Natural killer cell (primary cell): ENCODE measurements at places on chromosomes 2 and 18. TPM values are rescaled to one million over a fixed set of nuclear protein-coding genes. Genes with fewer than 3 reads are reported as not detected.
A peak's percentile ranks its signal among the peaks of the same experiment; 100 is the strongest.

CRYGC gene
- total RNA-seq, result not detected

PCARE gene
- total RNA-seq, result not detected

LCT gene
- not detected for total RNA-seq

OLA1 gene
- 43.9 TPM for total RNA-seq

STAM2 gene
- 19.2 TPM for total RNA-seq

SERPINB13 gene
- total RNA-seq, result not detected

SULT6B1 gene
- total RNA-seq, result not detected

MDH1B gene
- not detected for total RNA-seq

NCKAP1 gene
- 10.4 TPM for total RNA-seq

CD28 gene
- total RNA-seq, result 3.5 TPM

KRCC1 gene
- 9.0 TPM for total RNA-seq

PDE11A gene
- not detected for total RNA-seq

PKDCC gene
- 0.50 TPM for total RNA-seq

GPR155 gene
- total RNA-seq, result 11.4 TPM

ZSWIM2 gene
- not detected for total RNA-seq

ASTL gene
- 5.5 TPM for total RNA-seq

UPP2 gene
- total RNA-seq, result not detected

LYG1 gene
- total RNA-seq, result 4.0 TPM

GRCh38 chr2:132623096-132623839 is 46.7 kb downstream of the LYPD1 start:
- DNase-seq, result no peak

DNA sequence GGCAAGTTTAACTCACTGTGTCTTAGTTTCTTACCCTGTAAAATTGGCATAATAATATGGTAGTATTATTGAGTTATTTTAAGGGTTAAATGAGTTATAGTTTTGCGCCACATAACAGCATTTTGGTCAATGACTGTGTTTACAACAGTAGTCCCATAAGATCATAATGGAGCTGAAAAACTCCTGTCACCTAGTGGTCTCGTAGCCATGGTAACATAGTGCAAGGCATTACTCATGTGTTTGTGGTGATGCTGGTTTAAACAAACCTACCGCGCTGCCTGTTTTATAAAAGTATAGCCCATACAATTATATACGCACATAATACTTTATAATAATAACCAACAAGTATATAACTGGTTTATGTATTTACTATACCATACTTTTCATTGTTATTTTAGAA is 15.8 kb downstream of the UNC80 start:
- no peak for DNase-seq

DNA sequence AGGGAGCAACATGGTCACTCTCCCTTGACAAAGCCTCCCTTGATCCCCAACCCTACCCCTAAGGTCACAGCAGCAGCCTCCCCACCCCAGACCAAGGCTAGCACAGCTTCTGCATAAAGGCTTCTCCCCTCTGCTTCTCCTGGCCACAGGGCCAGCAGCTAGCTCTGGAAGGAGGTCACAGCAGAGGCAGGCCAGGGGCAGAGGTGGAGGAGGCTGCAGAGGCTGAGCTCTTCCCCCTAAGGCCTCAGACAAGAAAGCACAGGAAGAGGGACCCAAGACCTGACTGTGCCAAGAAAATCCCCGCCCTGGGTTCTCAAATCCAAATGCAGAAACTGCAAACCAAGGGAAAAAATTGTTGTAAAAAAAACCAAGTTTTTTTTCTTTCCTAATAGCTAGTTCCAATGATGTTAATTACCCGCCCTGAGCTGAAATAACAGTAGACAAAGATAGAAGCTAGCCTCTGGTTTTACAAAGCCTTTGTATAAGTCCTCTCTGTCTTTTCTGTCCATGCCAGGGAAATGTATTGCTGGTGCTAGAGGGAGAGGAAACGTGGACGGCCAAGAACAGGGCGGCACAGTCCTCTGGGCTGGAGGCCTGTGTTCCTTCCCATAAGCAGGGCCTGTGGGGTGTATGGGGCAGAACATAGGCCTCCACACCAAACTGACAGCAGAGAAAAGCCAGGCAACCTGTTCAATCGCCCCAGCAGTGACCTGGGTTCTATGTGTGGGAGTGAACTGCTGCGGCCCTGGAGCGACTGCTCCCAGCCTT is 79.5 kb downstream of the POLR1A start:
- DNase-seq, result no peak

DNA sequence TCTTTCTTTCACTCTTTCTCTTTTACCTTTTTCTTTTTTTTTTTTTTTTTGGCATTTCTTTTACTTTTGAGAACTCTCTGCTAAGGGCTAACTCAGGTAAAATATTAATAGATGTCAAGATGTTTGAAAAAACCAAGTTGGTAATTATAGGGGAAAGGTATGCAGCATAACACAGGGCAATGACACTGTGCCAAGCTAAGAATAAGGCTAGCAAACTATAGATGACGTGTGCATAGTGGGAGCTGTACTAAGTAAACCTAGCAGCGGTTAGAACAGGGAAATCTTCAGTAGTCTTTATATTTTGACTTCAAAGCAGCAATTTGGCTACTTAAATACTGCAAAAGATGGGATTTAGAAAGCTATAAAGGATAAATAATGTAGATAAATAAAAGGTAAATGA is 415.4 kb upstream of the RGPD4 start:
- no peak for DNase-seq

DNA sequence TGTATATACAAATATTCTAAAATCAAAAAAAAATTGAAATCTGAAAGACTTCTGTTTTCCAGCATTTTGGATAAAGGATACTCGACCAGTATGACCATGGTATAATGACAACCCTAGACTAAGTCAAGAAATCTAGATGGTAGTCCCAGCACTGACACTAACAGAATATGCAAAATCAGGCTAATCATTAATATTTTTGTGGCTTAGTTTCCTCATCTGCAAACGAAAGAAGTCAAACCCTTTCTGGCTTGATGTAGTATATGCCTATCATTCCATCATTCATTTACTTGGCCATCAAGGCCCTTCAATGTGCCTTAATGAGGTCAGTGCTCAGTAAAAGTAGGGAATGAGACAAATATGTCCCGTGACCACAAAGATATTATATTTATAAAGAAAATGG is 83.5 kb downstream of the NCKAP5 start:
- no peak for DNase-seq

- DNase-seq, result no peak
These were observed 42.1 kb downstream of the NIFK start for GRCh38 chr2:121694398-121695170.

DNA sequence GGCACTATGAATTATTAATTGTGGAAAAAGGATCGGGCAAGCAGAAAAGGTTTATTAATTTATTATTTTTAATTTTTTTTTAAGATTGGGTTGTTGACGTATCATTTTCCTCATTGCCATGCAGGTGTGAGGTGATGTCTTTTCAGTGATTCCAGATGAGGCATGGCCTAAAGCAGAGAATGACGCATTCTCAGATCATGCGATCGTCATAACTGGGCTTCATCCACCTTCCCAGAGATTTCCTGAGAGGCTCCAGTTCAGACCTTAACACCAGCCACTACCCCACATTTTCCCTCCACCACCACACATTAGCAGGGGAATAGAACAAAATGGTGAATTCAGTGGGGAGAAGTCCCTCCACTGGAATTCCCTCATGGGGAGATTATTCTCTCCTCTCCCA is 518.4 kb upstream of the SPHKAP start:
- DNase-seq, result no peak

- DNase-seq, result no peak
These were observed 10.4 kb downstream of the HRH4 start for GRCh38 chr18:24470805-24471204.

DNA sequence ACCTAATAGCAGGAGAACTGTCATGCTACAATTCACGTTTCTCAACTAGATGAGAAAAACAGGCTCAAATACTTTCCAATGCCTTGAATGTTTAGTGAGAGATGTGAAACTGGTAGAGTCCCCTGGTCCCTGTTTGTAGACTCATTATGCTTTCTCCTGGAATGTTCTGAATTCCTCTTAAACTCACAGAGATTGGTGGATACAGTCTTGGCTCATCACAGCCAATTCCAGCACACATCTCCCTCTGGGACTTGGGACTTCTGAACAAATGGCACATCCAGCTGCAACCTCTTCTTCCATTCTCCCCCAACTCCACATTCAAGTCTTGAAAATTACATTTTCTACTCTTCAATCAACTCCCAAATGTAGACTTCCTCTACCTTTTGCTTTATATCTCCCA is 58.4 kb upstream of the NT5C1B start:
- no peak for DNase-seq

- DNase-seq, result no peak
These were observed 122.3 kb downstream of the MEMO1 start for GRCh38 chr2:31888550-31888949.

- DNase-seq, result no peak
These were observed 92.7 kb downstream of the CSRNP3 start for GRCh38 chr2:165562233-165562632.

- DNase-seq, result peak; percentile 15
These were observed 9.6 kb upstream of the DPYSL5 start for GRCh38 chr2:26838121-26838906.

- no peak for DNase-seq
These were observed 880.6 kb upstream of the ID2 start for GRCh38 chr2:7801212-7801611.

DNA sequence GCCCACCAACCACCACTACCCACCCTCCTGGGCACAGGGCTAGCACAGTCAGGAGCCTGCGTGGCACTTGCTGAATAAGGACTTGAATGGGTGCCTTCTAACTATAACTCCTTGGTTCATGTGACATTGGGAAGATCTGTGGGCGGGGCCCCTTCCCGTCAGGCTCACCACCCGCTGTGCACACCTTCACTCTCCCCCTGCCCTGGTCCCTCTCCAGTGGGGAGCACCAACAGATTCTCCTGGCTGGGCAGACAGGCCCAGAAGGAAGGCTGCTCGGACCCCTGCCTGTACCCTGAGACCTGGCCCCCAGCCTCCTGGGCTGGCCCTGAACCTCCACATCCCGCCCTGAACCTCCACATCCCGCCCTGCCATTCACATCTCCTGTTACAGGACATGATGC is 33.4 kb upstream of the POMC start:
- DNase-seq, result no peak

GRCh38 chr18:48955830-48956261 is 5.1 kb upstream of the SMAD7 start:
- DNase-seq, result no peak

GRCh38 chr18:22485808-22486244 is 68.1 kb upstream of the CTAGE1 start:
- no peak for DNase-seq

DNA sequence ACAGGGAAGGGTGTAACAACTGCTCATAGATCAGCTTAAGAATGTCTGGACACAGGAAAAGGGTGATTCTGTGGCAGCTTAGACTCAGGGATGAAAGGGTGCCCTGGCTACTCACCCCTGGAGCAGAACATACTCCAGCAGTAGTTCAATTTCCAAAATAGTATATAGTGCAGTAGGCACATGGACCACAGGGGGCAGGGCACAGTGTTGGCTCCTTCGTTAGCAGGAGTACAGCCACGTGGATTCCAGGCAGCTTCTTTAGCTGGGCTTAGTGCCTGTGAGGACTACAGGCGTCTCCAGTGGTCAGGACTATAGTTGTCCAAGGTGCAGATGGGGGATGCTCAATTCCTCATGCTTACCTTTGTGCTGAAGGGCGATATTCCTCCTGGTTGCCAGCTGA is 277.5 kb upstream of the DDX18 start:
- no peak for DNase-seq

GRCh38 chr2:102449370-102449974 is 23.6 kb upstream of the SLC9A4 start:
- peak; percentile 55 for DNase-seq

DNA sequence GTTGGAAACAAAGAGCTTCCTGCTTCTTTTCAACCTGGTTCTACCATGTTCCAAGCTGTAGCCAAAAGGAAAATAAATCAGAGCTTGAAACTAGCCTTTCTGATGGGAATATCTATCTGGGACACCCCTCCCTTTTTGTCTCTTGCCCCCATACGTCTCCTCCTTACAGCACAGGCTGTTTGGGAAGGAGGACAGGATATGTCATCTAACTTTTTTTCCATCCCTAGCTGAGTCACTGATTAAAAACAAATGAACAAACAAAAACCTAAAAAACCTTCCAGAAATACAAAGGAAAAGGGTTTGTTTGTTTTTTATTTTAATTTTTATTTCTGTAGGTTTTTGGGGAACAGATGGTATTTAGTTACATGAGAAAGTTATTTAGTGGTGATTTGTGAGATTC is 151.6 kb downstream of the FAM210A start:
- no peak for DNase-seq

DNA sequence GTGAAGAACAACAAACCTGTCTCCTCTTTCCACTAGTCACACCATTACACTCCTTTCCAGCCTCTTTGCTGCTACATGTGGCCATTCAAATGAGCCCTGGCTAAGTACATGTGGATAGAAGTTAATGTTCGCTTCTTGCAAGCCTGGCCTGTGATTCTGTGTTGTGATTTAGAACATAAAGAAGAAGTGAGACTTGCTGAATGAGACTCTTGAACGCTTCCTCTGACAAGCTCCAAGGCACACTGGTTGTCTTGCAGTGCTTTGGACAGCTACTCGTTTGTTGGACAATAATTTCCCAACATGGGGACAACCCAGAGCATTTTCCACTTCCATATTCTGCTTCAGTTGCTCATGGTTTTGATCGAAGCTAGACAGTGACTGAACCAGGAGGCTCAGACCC is 57.3 kb downstream of the CCDC74A start:
- DNase-seq, result no peak

DNA sequence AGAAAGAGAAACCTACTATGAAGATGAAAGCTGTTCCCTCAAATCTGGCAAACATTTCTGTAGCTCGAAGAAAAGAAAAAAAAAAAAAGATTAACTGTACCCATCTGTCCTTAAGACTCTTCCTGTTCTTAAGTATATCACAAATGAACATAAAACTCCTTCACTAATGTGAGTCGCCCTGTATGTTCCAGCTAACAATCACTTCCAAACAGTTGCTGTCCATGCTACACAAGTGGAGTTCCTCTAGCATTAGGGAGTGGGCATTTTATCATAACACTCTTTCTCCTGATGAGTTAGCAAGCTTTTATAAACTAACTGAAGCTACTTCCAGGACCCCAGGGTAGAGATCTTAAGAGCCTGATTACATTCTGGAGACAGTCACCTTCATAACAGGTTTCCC is 5.8 kb downstream of the CUL3 start:
- DNase-seq, result no peak

- no peak for DNase-seq
These were observed 69.5 kb downstream of the GPD2 start for GRCh38 chr2:156505696-156506095.

DNA sequence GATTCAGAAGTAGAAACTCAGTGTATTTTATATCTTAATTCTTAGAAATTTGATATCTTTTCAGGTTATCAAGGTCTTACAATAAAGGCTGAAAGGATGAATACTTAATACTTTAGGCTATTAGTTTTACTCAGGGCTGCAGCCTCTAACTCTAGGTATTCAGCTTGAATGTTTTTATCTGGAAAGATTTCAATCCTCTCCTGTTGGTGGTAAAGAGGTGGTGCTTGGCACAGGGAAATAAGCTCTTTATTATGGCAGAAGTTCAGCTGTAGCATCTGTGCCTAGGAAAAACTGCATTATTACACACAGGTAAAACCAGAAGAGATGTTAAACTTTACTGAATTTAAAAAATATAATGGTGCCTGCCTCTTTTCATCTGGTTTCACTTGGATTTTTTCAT is 11.1 kb downstream of the ACVR2A start:
- no peak for DNase-seq
